Panc1 (cell line): ENCODE measurements at places on chromosomes 6 and 20.
A peak's percentile ranks its signal among the peaks of the same experiment; 100 is the strongest.

GRCh38 chr20:49345524-49345923 is 67.7 kb upstream of the ZNFX1 start:
- DNase-seq: no peak

DNA sequence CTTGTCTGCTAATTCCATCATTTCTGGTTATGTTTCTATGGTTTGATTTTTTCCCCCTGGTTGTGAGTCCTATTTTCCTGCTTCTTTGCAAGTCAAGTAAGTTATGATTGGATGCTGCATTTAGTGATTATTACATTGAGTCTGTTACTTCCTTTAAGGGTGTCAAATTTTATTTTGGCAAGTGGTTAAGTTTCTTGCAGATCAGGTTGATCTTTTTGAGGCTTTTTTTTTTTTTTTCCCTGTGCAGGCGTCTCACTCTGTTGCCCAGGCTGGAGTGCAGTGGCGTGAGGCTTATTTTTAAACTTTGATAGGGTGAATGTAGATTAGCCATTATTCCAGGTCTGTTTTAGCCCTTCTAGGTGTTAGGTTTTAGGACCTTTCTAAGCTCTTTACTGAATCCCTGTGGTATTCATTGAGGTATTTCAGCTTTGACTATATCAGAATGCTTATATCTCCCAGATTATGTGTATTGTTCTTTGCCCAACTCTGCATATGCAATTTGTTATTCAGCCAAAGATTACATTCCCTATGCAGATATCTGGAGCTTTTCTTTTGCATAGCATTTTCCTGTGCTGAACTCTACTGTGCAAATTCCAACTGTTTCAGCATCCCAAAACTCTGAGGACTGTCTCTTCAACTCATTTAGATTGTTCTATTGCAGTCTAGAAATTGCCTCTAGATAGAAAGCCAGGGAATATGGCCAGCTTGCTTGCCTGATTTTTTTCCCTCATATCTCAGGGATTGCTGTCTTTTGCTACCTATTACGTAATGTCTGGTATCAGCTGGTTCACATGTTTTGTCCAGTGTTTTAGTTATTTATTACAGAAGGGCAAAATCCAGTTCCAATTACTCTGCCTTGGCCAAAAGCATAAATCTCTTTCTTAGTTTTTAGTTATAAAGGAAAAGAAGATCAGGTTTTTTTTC is 113.3 kb downstream of the AFG1L start:
- no peak for DNase-seq

GRCh38 chr6:10763006-10763405 is 15.4 kb downstream of the TMEM14B start:
- no peak for DNase-seq

- peak; percentile 87 for DNase-seq
These were observed 14.3 kb upstream of the FAM135A start for GRCh38 chr6:70398783-70399728.

DNA sequence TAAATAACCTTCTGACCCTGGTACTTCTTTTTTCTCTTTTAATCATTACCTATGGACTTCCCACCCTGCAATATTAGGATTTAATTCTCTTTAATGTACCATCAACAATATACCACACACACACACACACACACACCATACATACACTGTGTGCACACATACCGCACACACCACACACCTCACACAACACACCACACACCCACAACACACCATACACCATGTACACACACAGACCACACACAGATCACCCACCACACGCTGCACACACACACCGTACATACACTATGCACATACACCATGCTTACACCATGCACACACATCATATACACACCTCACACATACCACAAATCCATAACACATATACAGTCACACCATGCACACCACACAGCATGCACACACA is 57.4 kb upstream of the MAP3K4 start:
- no peak for DNase-seq

DNA sequence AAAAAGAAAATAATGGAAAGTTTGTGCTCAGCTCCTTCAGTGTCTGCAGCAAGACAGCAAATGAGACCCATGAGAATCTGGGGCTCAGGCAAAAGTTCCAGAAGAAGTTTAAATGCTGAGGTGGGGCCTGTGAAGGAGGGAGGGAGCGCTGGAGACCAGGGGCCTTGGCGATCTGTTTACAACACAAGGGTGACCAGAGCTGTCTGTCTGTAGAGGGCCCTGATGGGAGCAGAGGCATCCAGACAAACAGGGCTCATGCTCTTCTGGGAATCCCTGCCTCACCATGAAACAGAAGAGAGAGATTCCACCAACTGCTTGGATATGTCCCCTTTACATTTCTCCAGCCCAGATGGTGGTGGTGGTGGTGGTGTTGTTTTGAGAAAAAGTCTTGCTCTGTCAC is 79.3 kb upstream of the SHLD1 start:
- no peak for DNase-seq

GRCh38 chr6:22884456-22884855 is 315.1 kb downstream of the HDGFL1 start:
- DNase-seq: no peak
